ENCODE measurements at places on chromosomes 2 and 18.

DNA sequence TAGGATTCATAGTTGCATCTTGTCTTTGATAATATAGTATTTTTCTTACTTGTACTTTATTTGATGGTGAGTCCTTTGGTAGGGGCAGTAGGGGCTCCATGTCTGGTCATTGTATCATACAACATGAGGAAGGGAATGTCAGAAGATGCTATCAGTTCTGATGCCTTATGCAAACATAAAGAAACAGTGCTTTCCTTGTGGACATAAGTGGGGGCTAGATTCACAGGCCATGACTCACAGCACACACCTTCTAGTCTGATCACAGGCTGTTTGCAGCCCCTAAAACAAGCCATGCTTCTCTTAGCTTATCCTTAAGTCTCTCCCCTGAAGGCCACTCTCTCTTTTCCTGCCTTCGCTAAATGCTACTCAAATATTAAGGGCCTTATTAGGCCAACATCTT is 10.7 kb upstream of the SLC14A1 start:
- DNase-seq = no peak

DNA sequence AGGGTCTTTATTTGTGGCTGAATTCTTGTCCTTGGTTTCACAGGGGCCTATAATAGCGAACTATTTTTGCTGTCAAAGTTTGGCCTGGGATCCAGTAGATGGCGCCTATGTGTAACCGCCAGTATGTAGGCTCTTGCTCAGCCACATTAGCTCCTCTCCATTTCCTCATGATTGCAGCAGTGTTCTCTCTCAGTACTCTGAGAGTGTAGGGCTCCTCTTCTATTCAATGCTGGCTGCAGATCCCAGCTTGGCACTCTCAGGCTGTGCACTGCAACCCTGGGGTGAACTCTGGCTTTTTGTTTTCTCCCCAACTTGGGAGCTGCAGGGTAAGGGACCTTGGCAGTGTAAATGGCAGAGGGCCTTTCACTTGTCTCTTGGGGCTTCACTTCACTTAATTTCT is 344.6 kb upstream of the CHAC2 start:
- DNase-seq = peak; percentile 82

GRCh38 chr2:63497576-63497975 is 90.7 kb downstream of the WDPCP start:
- no peak for DNase-seq

DNA sequence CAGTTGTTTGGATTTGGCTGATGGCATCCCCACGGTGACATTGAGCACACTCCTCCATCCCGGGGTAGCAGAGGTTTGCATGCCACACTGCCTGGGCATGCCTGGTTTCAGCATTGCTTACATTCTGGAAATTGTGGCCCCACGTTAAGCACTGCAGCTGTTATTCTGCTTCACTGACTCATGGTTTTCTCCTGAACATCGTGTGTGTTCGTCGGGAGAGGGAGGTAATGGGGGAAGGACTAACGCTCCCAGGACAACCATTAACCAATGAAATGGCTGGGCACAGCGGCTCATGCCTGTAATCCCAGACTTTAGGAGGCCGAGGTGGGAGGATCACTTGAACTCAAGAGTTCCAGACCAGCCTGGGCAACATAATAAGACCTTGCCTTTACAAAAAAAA is 28.2 kb upstream of the YWHAQ start:
- peak; percentile 13 for DNase-seq

DNA sequence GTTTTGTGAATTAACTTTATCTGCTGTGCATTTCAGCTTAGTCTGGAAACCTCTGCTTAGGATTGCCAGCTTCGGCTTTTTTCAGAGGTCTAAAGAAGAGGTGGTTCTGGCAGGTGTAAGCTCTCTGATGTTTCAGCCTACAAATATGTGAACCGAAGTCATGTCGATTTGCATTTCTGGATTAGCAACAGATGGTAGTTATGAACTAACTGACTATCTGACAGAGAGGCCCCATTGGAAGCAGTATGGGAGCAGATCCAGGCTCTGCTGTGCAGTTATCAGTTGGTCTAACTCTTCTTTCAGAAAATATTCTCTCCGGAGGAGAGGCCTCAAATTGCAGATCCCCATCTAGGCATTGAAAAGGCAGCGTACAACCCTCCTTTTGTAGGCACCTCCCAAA is 32.7 kb upstream of the SPRED2 start:
- no peak for DNase-seq

DNA sequence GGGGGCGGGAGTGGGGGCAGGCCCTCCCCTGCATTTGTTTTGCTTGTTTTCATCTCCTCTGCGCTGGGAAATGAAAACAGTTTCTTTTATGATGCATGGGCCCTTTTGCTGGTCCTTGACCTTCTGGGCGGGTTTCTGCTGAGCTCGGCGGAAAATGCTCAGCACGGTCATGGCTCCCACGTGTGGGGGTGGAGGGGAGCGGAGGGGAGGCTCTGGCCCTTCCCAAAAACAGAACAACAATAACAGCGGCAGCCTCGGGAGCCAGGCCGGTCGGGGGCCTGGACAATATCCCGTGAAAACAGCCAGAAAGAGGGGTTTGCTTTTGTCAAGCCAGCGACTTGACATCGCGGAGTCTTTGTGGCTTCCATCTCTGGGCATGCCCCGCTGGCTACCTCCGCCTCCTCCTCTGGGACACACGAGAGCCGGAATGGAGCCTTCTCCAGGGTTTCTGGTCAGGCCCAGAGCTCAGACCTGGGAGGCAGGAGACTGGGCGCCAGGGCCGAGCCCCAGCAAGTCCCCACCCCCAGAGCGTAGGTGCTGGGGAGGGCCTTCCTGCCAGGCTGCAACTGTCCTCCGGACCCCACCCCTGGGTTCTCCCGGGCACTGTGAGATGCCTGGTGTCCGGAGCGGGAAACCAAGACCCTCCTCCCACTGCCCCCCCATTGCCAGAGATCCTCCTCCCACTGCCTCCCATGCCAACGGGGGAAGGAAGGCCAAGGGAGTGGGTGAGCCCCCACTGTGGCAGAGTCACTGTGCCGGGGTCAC is 35.9 kb upstream of the SNED1 start:
- DNase-seq = no peak
